ENCODE measurements at places on chromosomes 11 and 22. TPM values are rescaled to one million over a fixed set of nuclear protein-coding genes. Genes with fewer than 3 reads are reported as not detected.

Gene OR56A1
- under 0.01 TPM for total RNA-seq

Gene CD44
- 441 TPM for total RNA-seq

Gene SMTNL1
- total RNA-seq, result not detected

Gene GAS2
- total RNA-seq, result 0.64 TPM

Gene UBE2L3
- total RNA-seq, result 56.1 TPM

Gene OR52I2
- not detected for total RNA-seq

Gene OR9Q1
- not detected for total RNA-seq

Gene NPTXR
- total RNA-seq, result 0.64 TPM

Gene DUSP8
- 0.64 TPM for total RNA-seq

Gene NOX4
- 5.2 TPM for total RNA-seq

Gene OR51E1
- not detected for total RNA-seq

Gene TECTA
- total RNA-seq, result 0.32 TPM

All from fibroblast of villous mesenchyme (primary cell).